ENCODE measurements at places on chromosomes 2 and 18. TPM values are rescaled to one million over a fixed set of nuclear protein-coding genes. Genes with fewer than 3 reads are reported as not detected.

ZBTB14 gene
- total RNA-seq: 19.5 TPM

WDR12 gene
- total RNA-seq: 165 TPM

DNA sequence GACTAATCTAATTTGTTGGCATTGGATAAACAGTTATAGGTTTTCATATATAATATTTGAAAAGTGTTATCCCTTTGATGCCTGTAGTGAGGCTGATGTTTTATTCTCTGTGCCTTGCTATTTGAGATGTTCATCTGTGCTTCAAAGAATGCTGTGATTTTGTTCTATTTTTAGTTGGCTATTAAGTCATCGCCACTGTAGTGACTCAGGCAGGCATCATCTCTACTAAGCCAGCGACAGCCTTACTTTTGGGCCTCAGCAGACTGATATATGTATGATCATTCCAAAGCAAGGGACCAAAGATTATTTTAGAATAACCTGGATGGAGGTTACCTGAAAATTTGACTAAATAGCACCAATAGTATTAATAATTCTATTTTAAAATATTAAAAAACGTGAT lies 1674.5 kb upstream of the NXPH2 start:
- DNase-seq: no peak

DNA sequence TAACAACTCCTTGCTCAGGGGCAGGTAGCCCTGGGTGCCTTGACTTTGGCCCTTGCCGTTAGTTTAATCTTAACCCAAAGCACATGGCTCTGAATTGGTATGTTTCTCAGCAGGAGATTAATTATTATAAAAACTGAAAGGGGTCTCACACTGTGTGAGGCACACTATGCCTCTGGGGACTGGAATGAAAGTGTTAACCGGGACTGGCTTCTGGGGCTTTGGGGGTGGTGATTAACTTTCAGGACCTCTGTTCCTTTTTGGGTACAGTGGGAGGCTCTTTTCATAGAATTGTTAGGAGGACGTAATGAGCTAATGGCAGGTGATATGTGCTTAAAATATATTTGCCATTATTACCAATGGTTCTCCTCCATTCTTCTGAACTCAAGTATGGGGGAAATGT lies 5.1 kb downstream of the MERTK start:
- DNase-seq: no peak

GRCh38 chr18:22913861-22914260 lies 19.3 kb upstream of the RBBP8 start:
- DNase-seq: no peak

- no peak for DNase-seq
These were observed 402.8 kb downstream of the TXNL1 start for GRCh38 chr18:56235481-56236013.

DNA sequence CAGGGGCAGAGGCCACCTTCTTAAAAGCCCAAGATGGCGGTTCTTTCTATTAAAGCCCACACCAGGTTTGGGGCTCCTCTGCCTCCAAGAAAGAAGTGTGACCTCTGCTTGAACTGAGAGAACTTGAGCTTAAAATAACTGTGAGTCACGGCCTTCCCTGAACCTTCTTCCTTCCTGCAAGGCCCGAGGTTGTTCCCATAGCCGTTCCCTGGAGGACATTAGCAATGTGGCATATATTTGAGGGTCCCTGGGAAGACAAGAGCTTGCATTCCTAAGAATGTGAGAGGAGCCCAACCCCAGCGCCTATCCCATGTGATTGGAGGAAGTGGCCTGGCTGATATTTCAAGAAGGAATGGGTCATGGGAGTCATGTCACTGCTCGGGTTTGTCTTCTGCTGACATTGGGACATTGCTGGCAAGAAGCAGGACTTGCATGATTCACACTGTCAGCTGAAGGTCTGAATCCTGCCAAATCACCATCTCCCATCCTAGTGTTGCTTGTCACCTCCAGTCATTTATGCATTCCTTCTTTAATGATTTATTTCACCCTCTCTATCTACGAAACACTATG lies 168.1 kb downstream of the TRIB2 start:
- no peak for DNase-seq

- no peak for DNase-seq
These were observed 20.5 kb downstream of the ARHGAP25 start for GRCh38 chr2:68755071-68755470.

SCN2A gene
- total RNA-seq: not detected
